Activated gamma-delta T cell (primary cell): ENCODE measurements at places on chromosomes 7 and 10.

DNA sequence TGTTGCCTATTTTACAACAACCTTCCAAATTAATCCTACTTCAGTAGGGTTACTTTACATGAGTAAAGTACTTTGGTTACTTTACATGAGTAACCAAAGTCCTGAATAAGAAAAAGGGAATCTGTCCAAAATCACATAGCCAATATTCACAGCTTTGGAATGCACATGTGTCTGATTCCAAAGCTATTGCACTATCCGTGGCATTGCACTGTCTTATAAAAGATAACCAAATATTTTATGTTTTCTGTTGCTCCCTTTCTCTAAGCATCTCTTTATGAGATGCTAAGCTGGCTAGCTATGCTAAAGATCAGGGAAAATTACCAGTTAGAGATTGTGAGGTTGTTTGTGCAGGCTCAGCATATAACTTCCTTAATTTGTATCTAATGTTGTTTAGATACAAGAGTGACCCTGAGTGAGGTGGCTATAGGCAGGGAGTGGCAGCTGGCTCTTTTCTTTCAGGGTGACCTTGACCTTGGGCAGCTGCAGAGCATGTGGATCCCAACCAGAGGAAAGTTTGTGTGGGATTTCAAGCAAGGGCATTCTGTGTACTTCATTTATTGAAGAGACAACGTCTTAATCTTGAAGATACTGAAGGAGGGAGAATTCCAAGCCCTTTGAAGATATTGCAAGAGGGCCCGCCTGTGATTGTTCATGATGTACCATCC, 366.1 kb upstream of the ANKRD30A start:
- DNase-seq, result no peak

DNA sequence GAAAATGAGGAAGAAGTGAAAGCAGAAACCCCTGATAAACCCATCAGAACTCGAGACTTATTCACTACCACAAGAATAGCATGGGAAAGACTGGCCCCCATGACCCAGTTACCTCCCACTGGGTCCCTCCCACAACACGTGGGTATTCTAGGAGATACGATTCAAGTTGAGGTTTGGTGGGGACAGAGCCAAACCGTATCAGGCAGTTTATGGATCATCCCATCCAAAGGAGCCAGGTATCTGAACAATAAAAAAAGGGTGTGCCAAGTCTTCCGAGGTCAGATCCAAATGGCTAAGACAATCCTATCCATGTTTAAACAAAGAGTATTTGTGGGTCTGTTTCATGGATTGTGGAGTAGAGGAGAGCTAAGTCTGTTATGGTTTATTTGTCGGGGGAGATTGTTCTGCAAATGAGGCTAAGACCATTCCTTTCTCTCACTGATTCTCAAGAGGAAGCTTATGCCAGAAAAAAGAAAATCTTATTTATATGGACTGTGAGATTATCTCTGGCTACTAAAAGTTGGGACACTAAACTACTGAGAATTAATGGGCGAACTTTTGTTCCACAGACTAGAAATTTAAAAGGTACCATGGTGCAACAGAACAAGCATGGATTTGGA, 203.7 kb downstream of the IPMK start:
- no peak for DNase-seq

DNA sequence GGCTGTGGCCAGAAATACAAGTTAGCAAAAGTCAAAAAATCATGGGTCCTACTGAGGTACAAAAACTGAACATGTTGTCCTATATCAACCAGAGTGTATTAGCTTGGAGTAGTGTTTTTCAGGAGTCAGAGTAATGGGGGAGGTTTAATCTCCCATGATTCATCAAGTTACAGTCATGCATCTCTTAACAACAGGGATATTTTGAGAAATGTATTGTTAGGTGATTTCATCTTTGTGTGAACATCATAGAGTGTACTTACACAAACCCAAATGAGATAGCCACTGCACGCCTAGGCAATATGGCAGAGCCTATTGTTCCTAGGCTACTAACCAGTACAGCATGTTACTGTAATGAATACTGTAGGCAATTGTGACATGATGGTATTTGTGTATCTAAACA, 14.9 kb upstream of the TES start:
- no peak for DNase-seq

DNA sequence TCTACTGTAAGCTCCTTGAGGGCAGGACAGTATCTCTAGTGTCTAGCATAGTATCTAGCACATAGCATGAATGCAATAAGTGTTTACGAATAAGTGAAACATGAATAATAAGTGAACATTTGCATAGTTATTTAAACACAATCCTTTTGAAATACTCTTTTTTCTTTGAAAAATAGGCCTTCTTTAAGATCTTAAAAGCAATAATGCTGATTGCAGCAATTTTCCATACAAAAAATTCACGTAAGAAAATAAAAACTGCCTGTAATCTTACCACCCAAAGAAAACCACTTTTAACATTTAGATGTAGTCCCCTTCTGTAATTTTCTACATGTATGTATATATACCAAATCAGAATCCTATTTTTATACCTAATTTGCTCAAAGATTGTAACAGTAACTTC, 162.5 kb upstream of the HPS1 start:
- no peak for DNase-seq

GRCh38 chr7:4634166-4634565, 47.9 kb upstream of the FOXK1 start:
- no peak for DNase-seq

DNA sequence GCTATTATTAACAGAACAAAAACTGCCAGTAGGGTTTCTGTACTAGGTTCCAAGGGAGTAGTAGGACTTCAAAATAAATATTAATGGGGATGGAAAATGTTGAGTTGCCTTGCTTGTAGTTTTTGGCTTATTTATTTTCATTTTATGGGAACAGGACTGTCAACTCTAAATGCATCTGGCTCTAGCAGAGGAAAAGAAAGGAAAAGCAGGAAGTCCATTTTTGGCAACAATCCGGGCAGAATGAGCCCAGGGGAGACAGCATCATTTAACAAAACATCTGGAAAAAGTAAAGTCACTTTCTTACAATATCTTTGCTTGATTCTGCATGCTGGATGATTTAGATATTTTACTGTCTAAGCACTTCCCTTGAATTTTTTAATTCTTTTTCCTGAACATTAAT, 69.4 kb downstream of the NOC3L start:
- DNase-seq, result no peak

- DNase-seq, result peak; percentile 57
These were observed 759 bp downstream of the FGFBP3 start for GRCh38 chr10:91908337-91909116.

DNA sequence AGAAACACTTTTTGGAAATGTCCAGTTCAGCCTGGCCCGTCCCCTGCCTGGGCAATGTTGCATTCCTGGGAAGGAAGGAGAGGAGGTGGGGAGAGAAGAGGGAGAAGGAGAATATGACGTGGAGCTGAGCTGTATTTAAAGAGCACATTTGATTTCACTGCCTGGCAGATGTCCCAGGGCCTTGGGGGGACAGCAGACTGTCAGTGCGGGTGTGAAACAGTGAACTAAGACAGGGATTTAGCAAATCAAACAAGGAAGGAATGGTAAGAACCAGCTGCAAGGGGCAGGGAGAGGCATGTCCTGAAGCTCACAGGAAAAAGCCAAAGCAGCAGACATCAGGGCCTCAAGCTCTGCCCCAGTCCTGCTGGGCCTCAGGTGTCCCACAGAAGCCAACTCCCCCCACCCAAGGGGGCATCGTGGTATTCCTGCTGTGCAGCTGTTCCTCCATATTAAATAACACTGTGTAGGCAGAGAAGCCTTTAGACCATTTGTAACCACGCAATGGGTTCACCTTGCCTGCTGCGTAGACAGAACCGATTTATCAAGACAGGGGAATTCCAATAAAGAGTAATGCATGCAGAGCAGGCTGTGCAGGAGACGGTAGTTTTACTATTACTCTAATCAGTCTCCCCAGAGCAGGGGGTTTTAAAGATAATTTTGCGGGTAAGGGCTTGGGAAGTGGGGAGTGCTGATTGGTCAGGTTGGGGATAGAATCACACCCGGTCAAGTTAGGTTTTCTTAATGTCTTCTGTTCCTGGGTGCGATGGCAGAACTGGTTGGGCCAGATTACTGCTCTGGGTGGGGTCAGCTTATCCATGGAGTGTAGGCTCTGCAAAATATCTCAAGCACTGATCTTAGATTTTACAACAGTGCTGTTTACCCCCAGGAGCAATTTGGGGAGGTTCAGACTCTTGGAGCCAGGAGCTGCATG, 18.3 kb downstream of the LEP start:
- no peak for DNase-seq

DNA sequence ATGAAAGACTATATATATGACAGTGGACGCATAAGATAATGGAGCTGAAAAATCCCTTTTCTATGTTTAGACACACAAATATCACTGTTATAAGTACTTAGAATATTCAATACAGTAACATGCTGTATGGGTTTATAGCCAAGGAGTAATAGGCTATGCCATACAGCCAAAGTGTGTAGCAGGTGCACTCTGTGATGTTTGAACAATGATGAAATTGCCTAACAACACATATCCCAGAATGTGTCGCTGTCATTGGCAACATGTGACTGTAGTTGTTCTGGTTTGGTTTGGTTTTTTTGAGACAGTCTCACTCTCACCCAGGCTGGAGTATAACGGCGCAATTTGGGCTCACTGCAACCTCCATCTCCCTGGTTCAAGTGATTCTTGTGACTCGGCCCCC, 26.1 kb downstream of the NOM1 start:
- DNase-seq, result no peak

DNA sequence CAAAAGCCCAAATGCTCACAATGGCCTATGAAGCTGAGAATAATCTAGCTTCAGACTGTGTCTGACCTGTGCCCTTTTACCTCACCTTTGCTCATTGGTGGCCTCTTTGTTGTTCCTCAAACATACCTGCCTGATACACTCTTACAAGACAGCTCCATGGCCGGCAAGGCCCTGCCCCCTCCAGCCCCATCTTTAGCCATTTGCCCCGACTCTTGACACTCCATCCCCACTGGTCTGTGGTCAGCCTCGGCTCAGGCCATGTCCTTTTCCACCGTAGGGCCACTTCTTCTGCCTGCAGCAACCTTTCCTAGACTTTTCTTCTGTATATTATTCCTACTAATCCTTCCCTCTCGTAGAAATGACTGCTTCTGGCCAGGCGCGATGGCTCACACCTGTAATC, 265.2 kb downstream of the RPS24 start:
- DNase-seq, result no peak

GRCh38 chr10:12432402-12433189, 83.2 kb downstream of the CAMK1D start:
- DNase-seq, result no peak

- DNase-seq, result no peak
These were observed 209.9 kb downstream of the NRG3 start for GRCh38 chr10:82084904-82085303.

DNA sequence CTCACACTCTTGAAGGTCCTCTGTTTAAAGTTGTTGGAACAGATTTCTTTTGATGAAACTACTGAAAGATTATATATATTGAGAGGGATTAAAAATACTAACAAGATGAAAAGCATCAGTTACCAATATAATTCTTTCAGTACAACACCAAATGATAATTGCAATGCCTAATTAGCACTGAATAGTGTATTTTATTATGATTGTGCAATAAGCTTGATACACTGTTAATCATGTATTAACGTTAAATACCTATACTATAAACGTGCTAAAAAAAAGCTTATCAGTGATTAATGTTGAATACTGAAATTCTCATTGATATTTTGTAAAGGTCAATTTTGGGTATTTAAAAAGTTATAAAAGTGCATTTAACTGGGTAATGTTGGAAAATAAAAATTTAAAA, 61.5 kb downstream of the HIBADH start:
- DNase-seq, result no peak

GRCh38 chr7:84258628-84259027, 64.0 kb upstream of the SEMA3A start:
- no peak for DNase-seq

DNA sequence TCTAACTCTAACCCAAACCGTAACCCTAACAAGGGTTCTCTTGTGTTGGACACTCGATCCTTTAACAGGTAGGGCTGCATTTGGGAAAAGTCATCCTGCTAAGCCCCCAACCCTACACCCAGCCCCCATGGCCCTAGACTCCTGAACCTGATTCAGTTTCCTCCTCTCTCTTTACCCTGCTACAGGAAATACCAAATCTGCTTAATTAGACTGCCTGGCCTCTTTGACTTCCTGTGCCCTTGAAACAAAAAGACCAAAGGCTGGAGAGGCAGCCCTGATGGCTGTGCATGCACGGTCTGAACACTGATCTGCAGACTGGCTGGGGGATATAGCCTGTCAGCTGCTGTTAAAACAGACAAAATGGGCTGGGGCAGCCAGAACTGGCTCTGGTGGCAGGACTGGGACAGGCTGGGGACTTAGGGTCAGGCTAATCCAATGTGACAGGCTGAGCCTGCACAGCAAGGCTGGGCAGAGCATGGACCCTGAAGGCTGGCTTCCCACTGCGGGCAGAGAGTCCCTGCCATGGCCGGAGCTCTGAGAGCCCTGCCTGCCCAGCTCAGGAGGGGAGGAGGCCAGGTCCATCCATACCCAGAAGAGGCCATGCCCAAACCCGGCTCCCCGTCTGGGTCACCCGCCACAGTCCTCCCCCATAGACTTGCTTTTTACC, 51.0 kb upstream of the MSMB start:
- DNase-seq, result no peak

DNA sequence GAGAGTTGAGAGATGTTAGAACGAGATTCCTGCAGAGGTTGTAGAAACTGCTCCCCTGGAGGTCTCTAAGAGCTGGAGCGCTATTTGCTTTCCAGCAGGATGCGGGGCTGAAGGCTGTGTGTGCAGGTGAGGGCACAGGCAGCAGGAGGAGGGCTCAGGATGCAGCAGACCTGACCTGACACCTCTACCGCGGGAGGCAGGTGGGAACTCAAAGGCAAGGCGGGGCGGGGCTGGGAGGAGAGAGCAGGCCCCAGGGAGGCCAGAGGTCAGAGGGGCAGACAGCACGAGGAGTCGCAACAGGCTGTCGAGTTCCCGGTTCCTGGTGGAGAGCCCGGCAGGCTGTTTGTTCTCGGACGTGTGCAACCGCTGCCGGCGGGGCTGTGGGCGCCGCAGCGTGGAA, 7.9 kb upstream of the CRTAC1 start:
- DNase-seq, result no peak
